ENCODE measurements at places on chromosomes 5 and 9. TPM values are rescaled to one million over a fixed set of nuclear protein-coding genes. Genes with fewer than 3 reads are reported as not detected.

DNA sequence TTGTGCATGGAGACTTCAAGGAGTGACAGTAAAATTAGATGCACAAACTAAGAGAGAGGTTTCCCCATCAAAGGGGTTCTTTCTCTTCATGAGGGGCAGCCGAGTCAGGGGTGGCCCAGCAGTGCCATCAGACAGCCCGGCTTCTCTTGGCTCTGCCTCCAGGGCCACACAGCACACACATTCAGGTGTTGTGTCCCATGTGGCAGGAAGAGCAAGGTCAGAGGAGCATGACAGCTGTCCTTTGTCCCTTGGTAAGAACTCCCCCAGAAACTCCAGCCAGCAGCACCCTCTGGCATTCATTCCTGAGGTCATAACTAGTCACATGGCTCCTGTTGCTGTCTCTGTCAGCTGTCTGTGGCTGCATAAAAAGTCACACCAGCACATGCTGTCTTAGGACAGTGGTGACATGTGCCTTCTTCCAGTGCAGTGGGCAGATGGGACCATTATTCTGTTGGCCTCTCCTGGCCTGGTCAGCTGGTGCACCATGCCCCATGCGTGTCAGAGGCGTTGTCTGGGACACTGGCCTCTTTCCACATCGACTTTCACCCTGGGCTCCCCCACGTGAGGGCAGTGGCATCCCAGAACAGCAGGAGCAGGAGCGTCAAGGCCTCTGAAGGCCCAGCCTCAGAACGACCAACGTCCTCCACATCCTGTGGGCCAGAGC is 78.4 kb upstream of the OTULINL start:
- H3K27ac ChIP-seq = no peak overlapping the region
- no peaks in the 10 kb centered on the region for H3K4me1 ChIP-seq
- no peaks in the 10 kb centered on the region for H3K27me3 ChIP-seq
- DNase-seq = no peak
- peaks cover 20% of the 10 kb centered on the region for H3K36me3 ChIP-seq

GRCh38 chr5:66958201-66958979 is 238.2 kb downstream of the CD180 start:
- peak overlapping the region; percentile 39 for H3K4me3 ChIP-seq
- H3K27me3 ChIP-seq = no peaks in the 10 kb centered on the region
- H3K4me1 ChIP-seq = peaks cover 10% of the 10 kb centered on the region
- peak; percentile 49 for DNase-seq
- no peak overlapping the region for H3K27ac ChIP-seq

GRCh38 chr9:111525056-111525977 is at the start of gene ZNF483:
Gene ZNF483, plus strand, starts transcription at chr9:111525179. Its CDS starts 2,217 bp downstream, at chr9:111527396.
- H3K27me3 ChIP-seq = peaks cover 4% of the 10 kb centered on the region
- H3K27ac ChIP-seq = no peak within 1 kb of the TSS
- peaks cover 17% of the 10 kb centered on the region for H3K4me1 ChIP-seq
- DNase-seq = peak; percentile 84
- peak within 1 kb of the TSS; percentile 57 for H3K4me3 ChIP-seq
- no peaks in the 10 kb centered on the region for H3K36me3 ChIP-seq

- peaks cover 18% of the 10 kb centered on the region for H3K4me1 ChIP-seq
- H3K4me3 ChIP-seq = no peak overlapping the region
- H3K27me3 ChIP-seq = no peaks in the 10 kb centered on the region
- DNase-seq = no peak
- H3K36me3 ChIP-seq = peaks cover 4% of the 10 kb centered on the region
These were observed 1.7 kb downstream of the FKBP15 start for GRCh38 chr9:113219186-113219936.

- DNase-seq = no peak
- H3K4me1 ChIP-seq = no peaks in the 10 kb centered on the region
- no peaks in the 10 kb centered on the region for H3K36me3 ChIP-seq
- H3K27ac ChIP-seq = no peak overlapping the region
These were observed 225.0 kb upstream of the PRR16 start for GRCh38 chr5:120239086-120239485.

DNA sequence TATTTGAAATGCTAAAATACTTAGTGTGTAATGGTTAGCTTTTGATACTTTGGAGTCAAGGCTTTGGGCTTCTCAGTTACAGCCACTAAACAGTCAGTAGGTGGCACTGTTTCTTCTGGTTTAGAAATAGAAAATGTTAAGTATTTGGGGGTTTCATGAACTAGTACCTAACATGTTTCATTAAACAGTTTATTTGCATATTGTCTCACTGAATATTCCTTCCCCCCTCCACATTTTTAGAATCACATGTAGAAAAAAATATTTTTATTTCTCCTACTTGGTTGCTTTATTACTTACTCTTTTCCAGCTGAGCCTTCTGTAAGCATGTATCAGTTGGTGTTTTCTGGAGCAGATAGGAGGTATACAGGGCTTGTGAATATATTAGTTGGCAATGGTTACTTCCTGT is 48.0 kb downstream of the IPO11 start:
- H3K4me3 ChIP-seq = no peak overlapping the region
- peak; percentile 76 for DNase-seq
- no peaks in the 10 kb centered on the region for H3K4me1 ChIP-seq
- H3K36me3 ChIP-seq = no peaks in the 10 kb centered on the region

DNA sequence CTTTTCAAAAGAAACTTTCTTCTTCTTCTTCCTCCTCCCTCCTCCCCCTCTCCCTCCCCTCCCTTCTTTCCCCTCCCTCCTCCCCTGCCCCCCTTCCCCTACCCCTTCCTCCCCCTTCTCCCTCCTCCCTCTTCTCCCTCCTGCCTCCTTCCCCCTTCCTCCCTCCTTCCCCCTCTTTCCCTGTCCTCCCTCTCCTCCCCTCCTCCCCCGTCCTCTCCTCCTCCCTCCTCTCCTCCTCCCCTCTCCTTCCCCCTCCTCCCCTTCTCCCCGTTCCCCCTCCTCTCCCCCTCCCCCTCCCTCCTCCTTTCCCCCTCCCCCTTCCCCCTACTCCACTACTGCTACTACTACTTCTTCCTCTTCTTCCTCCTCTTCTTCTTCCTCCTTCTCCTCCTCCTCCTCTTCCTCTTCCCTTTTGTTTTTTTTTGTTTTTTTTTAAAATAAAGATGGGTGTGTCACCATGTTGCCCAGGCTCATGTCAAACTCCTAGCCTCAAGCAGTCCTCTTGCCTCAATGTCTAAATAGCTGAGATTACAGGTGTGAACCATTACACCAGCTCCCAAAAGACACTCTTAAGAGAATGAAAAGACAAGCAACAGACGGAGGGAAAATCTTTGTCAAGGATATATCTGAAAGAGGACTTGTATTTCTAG is 87.5 kb downstream of the SCAMP1 start:
- H3K4me3 ChIP-seq = no peak overlapping the region
- H3K4me1 ChIP-seq = peaks cover 5% of the 10 kb centered on the region
- no peaks in the 10 kb centered on the region for H3K36me3 ChIP-seq

GRCh38 chr5:57179262-57180200 is 5.7 kb downstream of the GPBP1 start:
- DNase-seq = no peak
- peak overlapping the region; percentile 88 for H3K4me3 ChIP-seq
- H3K27me3 ChIP-seq = no peaks in the 10 kb centered on the region
- peaks cover 11% of the 10 kb centered on the region for H3K4me1 ChIP-seq
- peaks cover 25% of the 10 kb centered on the region for H3K36me3 ChIP-seq

DNA sequence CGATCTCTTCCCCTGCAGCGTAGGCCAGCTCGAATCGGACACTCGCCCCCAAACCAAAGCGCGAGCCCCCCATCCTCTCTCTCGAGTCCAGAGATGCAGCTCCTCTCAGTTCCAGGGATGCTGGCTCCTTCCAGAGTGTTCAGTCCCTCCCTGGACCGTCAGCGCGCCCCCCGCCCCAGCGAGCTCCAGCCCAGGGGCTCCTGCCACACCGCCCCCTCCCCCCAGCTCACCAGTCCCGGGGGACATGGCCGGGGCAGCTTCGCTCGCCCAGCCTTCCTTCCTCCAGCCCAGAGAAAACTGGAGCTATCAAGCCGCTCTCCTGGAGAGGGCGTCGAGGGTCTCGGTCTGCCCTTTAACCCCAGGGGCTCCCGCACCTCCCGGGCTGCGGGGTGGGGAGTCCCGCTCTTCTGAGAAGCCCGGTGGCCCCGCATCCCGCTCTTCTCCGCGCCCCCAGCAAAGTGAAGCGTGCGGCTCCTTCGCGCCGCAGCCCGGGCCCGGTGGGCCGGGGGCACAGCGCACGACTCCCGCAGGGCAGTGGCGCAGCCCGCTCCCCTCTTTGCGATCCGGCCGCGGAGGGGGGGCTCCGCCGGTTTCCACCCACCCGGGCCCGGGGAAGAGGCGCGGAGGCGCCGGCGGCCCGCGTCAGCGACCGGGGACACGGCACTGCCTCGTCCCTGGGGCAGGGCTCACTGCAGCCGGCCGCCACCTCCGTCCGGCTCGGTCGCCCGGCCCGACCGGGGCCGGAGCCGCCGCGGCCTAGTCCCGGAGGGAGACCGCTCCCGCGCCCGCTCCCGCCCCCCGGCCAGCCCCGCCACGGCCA is 587 bp downstream of the MIER3 start:
- peaks cover 38% of the 10 kb centered on the region for H3K27me3 ChIP-seq
- peak; percentile 11 for DNase-seq
- peak overlapping the region; percentile 94 for H3K4me3 ChIP-seq

DNA sequence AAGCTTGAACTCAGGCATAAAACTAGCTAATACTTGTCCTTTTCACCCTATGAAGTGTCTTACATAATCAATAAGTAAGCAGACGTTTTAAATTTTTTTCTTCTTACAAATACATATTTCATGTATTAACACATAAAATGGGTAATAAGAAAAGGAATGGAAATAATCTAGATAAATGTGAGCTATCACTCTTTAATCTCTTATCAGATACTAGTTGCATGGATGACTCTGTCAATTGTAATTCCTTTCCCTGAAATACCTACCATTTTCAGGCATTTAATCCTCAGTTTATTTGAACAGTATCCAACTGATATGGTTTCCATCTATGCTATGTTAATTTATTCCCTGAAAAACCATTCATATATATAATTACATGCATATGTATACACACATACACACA is 166.0 kb upstream of the RGS7BP start:
- H3K4me3 ChIP-seq = no peak overlapping the region
- no peaks in the 10 kb centered on the region for H3K36me3 ChIP-seq
- H3K27ac ChIP-seq = no peak overlapping the region
- H3K4me1 ChIP-seq = no peaks in the 10 kb centered on the region
- no peak for DNase-seq
- peaks cover 3% of the 10 kb centered on the region for H3K27me3 ChIP-seq

DNA sequence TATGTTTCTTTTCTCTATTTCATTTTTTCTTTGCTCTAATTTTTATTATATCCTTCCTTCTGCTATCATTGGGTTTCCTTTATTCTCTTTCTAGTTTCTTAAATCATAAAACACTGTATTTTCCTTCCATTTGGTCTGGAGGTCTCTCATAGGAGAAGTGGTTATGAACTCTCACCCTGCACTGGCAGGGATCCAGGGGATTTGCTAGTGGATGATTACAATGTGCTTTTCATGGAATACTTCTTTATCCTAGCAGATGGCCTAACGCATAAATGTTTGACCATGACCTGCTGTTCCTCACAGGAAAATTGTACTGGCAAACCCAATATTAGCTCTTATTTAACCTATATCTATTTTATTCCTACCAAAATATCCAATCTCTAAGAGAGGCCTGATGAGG is 31.5 kb upstream of the SGCD start:
- no peaks in the 10 kb centered on the region for H3K27me3 ChIP-seq
- no peak overlapping the region for H3K4me3 ChIP-seq
- H3K36me3 ChIP-seq = no peaks in the 10 kb centered on the region
- no peak overlapping the region for H3K27ac ChIP-seq
- no peaks in the 10 kb centered on the region for H3K4me1 ChIP-seq

DNA sequence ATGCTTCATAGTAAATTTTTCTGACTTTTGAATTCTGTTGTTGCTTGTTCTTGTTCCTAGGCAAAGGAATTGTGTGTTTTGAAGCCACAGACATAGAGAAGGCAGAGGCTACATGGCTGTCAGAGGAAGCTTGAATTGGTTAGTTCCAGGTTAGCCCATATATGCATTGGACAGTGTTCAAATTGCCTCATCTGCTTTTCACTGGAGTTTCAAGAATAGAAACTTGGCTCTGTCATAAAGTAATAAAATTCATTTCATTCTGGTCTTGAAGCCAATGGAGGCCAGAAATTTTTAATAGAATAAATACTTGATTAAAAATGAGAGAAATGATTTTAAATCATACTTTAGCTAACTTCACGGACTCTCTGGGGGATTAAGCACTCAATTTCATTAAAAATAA is 178.0 kb downstream of the YIPF5 start:
- no peak for DNase-seq
- H3K27me3 ChIP-seq = no peaks in the 10 kb centered on the region
- H3K4me1 ChIP-seq = no peaks in the 10 kb centered on the region
- H3K4me3 ChIP-seq = no peak overlapping the region
- no peak overlapping the region for H3K27ac ChIP-seq

GRCh38 chr5:144237851-144238250 is 67.2 kb downstream of the KCTD16 start:
- H3K4me1 ChIP-seq = no peaks in the 10 kb centered on the region
- no peaks in the 10 kb centered on the region for H3K27me3 ChIP-seq
- no peaks in the 10 kb centered on the region for H3K36me3 ChIP-seq
- H3K4me3 ChIP-seq = no peak overlapping the region
- no peak overlapping the region for H3K27ac ChIP-seq
- DNase-seq = no peak

ITGA1 gene
- total RNA-seq = 7.8 TPM

CDH9 gene
- total RNA-seq = not detected

FKTN gene
- total RNA-seq = 15.4 TPM

ACER2 gene
- total RNA-seq = 0.84 TPM

RNF183 gene
- total RNA-seq = not detected

DIRAS2 gene
- total RNA-seq = not detected

OR1J4 gene
- not detected for total RNA-seq

RMRP gene
- 13,531 TPM for total RNA-seq

FCN2 gene
- total RNA-seq = not detected

UGCG gene
- total RNA-seq = 23.1 TPM

TERT gene
- total RNA-seq = 14.2 TPM

AFF4 gene
- total RNA-seq = 81.0 TPM
